ENCODE measurements at places on chromosomes 2 and 18.
A peak's percentile ranks its signal among the peaks of the same experiment; 100 is the strongest.

DNA sequence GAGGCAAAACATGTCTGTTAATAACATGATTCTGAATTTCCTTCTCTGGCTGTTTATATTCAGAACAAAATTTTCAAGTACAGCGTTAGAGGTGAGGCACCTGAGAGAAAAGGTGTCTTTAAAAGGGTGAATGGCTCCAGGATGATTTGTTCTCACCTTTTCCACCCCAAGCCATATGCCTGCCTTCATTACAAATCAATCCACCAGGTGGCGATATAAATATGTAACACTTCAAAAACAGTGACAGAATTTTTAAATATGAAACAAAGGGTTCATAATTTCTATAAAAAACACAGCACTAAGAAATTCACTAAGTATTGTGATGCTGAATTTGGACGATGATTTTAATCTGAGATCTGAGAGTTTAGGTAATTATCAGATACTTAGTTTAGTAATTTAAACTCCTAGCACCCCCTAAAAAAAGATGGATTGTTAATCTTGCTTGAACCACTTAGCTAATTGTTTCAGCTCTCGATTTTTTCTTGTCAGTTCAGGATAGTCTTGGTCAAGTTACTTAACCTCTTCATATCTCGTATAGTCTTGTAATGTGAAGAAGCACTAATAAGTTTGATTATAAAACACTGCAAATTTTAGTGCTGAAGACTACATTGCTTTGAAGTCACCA, 528.8 kb downstream of the CPS1 start:
- peak; percentile 14 for DNase-seq

DNA sequence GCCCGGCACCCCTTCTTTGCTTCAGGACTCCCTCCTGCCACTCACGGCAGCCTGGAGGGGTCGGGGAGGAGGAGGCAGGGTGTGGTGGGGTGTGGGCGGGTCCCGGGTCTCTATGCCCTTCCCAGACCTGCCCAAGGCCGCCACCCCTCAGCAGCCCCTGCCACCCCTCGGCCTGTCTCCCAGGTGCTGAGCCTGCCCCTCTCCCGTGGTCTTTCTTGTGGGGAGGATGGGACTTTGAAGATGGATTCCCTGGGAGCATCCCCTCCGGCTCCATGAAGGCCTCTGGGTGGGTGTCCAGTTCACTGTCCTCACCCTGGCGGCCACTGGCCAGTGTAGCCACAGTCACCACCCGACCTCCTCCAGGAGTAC, 23.2 kb downstream of the KCNIP3 start:
- no peak for DNase-seq

DNA sequence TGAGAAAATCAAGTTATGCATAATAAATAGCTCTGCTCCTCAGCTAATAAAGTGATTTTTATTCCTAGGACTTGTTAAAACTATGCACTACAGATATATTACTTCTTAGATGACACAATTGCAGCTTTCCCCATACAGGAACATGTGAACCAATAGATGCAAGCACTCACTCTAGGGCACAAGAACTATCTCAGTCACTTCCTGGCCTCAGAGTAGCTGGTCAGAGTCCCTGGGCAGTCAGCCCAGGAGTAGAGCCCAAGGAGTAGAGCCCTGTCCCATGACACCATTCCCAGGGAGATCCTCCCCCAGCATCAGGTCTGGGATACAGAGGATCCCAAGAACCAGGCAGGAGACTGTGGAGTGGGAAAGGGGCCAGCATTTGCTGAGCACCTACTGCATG, 2.7 kb downstream of the TNS1 start:
- peak; percentile 69 for DNase-seq

- no peak for DNase-seq
Observed at GRCh38 chr2:237733677-237734300, 64.8 kb upstream of the RBM44 start.

- DNase-seq, result no peak
Observed at GRCh38 chr18:69996417-69996816, 48.7 kb upstream of the CD226 start.

DNA sequence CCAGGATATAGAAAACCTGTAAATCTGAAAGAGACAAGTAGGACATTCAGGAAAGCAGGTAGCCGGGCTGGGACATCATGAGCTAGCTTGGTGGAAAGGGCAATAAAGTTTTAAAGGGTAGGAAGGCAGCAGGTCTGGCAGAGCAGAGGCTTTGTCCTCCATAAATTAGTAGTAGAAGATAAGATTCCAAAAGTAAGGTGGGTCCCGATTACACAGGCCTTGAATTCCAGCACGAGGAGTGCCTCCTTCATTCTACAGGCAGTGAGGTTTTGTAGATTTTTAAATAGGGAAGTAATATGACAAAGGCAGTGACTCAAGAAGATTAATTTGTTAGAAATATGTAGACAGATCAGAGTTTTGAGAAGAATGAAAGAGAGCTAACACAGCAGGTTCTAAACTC, 160.7 kb downstream of the DTNB start:
- DNase-seq, result no peak

GRCh38 chr18:9643549-9643948, 29.2 kb upstream of the PPP4R1 start:
- DNase-seq, result peak; percentile 98

DNA sequence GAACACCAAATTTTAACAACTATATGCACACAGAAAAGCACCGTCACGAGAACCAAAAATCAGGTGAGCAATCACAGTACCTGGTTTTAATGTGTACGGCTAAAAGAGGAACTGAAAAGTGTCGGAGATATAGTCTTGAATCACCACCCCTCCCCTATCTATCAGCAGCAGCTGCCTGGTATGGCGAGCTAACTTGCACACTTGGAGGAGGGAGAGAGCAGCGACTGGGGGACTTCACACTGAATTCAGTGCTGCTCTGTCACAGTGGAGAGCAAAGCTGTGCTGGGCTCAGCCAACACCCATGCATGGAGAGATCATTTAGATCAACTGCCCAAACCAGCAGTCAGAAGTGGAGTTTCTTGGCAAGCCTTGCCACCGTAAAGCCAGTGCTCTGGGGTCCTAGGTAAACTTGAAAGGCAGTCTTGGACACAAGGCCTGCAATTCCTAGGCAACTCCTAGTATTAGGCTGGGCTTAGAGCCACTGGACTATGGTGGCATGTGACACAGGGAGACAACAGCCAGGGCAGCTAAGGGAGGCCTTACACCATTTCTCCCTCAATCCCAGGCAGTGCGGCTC, 89.2 kb upstream of the CD226 start:
- DNase-seq, result no peak

DNA sequence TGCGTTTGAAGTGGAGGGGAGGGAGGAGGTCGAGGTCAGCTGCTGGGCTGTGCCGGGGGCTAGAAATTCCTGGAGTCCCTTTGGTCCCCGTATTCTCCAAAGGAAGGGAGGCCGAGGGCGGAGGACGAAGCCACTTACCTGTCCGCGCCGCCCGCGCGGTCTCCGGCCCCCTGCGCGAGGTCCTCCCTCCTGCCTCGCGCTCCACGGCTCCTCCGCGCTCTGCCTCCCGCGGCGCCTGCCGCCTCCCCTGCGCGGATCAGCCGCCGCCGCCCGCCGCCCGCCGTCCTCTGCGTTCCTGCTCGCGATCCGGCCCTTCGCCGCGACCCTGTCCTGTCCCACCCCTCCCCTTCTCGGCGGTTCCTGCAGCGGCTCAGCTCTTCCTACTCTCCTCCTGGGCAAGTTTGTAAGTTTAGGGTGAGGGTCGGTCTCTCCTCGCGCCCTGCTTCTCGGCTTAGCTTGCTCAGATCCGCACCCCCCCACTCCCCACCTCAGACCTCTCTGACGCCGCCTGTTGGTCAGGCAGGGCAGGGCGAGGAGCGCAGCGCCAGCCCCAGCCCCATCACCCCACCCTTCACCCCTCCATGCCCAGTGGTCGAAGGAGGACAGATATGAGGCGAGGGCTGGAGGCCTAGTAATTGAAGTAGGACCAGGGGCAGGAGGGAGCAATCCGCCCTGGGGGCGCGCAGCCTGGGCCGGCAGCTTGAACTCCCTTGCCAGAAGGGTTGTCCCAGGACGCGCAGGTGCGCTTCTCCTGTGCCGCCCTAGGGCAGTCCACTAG, 9.7 kb upstream of the SKOR2 start:
- DNase-seq, result no peak

- DNase-seq, result no peak
Observed at GRCh38 chr18:51425889-51426288, 228.4 kb upstream of the MEX3C start.

DNA sequence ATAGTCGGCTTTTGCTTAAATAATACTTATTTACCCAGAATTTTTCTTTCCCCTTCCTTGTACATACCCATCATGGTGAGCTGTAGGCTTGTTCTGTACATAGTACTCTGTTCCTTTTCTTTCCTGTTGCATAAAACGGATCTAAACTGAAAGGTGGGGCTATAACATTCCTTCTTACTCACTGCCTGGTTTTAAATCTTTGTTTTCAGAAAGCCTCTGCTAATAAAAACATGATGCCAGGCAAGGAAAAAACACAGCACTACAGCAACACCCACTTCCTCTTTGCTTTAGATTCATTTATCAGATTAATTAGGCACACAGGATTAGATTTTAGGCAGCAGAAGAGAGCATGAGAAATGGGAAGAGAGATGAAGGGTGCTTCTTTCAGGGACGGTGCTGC, 19.6 kb upstream of the STON1 start:
- peak; percentile 35 for DNase-seq

- DNase-seq, result peak; percentile 11
Observed at GRCh38 chr2:145724311-145724898, 1204.5 kb upstream of the ZEB2 start.

DNA sequence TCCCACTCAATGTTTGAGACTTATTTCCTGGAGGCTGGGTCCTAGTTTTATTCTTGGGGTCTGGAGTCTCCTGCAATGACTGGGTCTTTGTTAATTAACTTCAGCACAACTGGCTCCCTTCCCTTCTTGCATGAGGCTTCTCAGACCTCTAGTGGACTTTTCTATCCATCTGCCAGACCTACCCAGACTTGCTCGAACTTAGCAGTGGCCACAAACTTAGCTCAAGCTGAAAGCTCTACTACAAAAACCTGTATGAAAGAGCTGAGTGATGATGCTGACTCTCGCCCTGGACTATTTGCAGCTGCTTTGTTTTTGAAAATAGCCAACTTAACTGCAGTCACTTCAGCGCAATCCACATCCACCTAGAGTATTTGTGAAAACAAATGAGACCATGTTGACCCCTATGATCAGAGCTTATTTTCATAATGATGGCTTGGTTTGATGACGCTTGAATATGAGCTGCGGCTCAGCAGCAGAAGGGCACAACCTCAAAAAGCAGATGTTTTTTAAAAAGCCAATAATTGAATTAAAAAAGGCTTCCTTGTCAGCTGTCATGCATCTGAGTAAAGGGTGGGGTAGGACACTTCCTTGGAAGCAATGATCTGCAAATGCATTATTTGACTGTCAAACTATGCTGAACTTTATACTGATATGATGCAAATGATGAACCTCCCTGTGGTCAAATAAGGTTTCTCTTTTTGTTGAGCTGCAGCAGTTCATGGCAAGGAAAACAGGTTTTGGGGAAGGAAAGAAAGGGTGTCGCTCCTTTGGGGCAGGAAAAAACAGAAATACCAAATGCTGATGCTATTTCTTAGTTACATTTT, 10.6 kb upstream of the ANXA4 start:
- DNase-seq, result no peak

DNA sequence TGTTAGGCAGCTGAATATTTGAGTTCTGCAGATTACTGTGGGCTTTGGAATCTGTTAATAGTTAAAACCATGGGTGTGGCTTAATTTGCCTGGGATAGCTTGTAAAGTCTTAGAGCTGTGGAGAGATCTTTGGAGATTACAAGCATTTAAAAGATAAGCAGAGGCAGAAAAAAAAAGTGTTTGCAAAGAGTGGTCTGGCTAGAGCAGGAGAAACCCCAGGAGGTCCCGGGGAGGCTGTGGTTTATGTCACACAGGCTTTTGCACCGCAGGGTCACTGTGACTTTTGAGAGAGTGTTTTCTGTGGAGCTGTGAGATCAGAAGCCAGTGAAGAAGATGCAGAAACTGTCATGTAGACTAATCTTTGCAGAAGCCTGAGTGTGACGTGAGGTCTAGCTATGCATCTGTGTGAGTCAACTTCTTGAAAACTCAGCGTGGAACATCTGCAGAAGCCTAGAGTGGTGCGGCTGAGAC, 49.0 kb downstream of the SETBP1 start:
- peak; percentile 84 for DNase-seq

GRCh38 chr18:40897884-40898283, 1057.2 kb upstream of the PIK3C3 start:
- DNase-seq, result no peak

GRCh38 chr2:178072383-178073301, at the start of gene PDE11A:
Gene PDE11A (minus strand): TSS chr2:178072777. CDS start chr2:178072437, 340 bp downstream.
- peak; percentile 73 for DNase-seq

GRCh38 chr2:15664273-15665066, 72.8 kb downstream of the DDX1 start:
- no peak for DNase-seq

GRCh38 chr18:45626330-45627203, 11.3 kb downstream of the SLC14A2 start:
- peak; percentile 78 for DNase-seq

- no peak for DNase-seq
Observed at GRCh38 chr2:98487806-98488189, 43.1 kb downstream of the INPP4A start.

GRCh38 chr2:43616967-43617680, 19.9 kb upstream of the PLEKHH2 start:
- no peak for DNase-seq

GRCh38 chr18:63321291-63321690, 1.7 kb upstream of the BCL2 start:
- no peak for DNase-seq

- peak; percentile 44 for DNase-seq
Observed at GRCh38 chr2:184685999-184686841, 87.9 kb downstream of the ZNF804A start.
